Naive thymus-derived CD4-positive, alpha-beta T cell (primary cell): ENCODE measurements at places on chromosomes 1 and 21. TPM values are rescaled to one million over a fixed set of nuclear protein-coding genes. Genes with fewer than 3 reads are reported as not detected.

- no peak overlapping the region for H3K4me3 ChIP-seq
- DNase-seq = no peak
- no peaks in the 10 kb centered on the region for H3K36me3 ChIP-seq
These were observed 47.0 kb downstream of the NAV1 start for GRCh38 chr1:201585901-201586300.

DNA sequence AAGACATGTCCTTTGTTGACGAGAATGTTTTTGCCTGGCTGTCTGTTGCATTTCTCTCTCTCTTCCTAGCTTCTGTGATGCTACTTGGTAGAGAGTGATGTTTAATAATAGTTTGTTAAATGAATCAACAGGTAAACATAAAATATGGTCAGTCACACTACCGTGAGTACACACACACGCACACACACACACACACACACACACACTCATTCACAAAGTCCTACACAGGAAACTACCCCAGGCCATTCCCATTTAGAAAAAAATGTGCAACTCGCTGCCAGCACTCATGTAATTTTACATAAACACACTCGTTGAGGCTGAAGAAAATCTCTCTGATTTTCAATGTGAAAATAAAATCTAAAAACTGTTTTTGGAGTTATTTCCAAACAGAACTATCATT is 38.7 kb downstream of the RUNX1 start:
- H3K4me3 ChIP-seq = no peak overlapping the region
- H3K27me3 ChIP-seq = no peaks in the 10 kb centered on the region
- no peaks in the 10 kb centered on the region for H3K36me3 ChIP-seq
- DNase-seq = no peak

GRCh38 chr1:117981455-117982192 is 52.1 kb downstream of the WDR3 start:
- no peaks in the 10 kb centered on the region for H3K27me3 ChIP-seq
- H3K4me1 ChIP-seq = no peaks in the 10 kb centered on the region
- H3K27ac ChIP-seq = no peak overlapping the region
- no peak for DNase-seq
- H3K36me3 ChIP-seq = no peaks in the 10 kb centered on the region

Gene LEMD1
- total RNA-seq = 0.97 and 1.1 TPM in 2 replicates
